ENCODE measurements at places on chromosomes 1 and 21.

DNA sequence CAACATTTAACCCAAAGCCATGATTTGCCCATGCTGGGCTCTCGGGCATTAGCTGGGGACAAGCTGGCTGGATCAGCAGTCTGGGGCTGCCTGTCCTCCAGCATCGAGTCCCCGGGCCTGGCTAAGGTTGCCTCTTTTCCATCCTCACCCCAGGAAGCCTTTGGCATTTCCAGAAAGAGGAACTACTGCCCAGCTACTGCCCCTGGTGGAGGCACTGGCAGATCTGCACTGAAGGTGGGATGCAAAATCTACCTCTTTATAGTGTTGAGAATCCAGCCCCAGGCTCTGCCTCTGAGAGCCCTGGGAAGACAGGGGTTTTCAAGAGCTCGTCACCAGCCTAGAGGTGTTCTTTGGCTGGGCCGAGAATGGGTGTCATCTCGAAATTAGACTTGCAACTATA is 635.9 kb downstream of the MATN1 start:
- DNase-seq, result no peak

DNA sequence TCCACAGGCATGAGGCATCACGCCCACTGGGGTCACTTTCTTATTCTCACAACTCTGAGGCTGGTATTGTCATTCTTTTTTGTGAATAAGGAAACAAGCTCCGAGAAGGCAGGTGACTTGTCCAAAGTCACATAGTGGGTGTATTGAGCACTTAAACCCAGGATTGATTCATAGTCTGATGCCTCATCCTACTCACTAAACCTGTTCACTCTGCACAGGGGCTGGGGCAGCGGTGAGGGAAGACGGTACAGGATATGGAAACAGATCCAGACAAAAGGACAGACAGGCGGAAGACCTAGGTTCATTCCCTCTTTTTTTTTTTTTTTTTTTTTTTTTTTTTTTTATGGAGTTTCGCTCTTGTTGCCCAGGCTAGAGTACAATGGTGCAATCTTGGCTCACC is 56.6 kb downstream of the NKAIN1 start:
- DNase-seq, result no peak

- DNase-seq, result no peak
Observed at GRCh38 chr1:104765085-104765484, 1015.4 kb downstream of the AMY1C start.

DNA sequence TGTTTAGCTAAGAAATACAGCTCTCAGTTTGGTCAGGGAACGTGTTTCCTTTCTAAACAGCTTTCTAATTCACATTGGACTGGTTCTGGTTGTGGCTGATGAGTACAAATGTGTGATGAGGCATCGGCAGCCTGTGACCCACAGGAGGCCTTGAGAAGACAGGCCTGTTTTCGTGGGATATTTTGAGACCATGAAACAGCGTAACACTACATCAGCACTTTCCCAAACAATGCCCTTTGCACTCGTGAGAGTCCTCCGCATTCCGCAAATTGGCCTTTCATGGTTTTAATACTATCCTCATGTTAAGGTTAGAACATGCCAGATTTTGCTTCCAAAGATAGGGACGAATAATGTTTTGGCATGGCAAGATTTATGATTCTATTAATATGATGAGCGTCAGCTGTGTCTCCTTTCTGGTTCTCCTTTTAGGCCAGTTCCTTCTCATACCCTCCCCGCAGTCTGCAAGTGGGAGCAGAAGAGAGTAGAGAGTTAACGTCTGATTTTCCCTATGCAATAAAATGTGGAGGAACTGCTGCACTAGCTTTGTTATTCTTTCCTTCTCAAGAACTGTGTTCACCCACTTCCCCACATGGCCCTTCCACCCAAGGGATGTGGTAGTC is 84.3 kb upstream of the L1TD1 start:
- DNase-seq, result no peak

GRCh38 chr1:116711263-116711840 is 42.9 kb upstream of the CD2 start:
- DNase-seq, result no peak

DNA sequence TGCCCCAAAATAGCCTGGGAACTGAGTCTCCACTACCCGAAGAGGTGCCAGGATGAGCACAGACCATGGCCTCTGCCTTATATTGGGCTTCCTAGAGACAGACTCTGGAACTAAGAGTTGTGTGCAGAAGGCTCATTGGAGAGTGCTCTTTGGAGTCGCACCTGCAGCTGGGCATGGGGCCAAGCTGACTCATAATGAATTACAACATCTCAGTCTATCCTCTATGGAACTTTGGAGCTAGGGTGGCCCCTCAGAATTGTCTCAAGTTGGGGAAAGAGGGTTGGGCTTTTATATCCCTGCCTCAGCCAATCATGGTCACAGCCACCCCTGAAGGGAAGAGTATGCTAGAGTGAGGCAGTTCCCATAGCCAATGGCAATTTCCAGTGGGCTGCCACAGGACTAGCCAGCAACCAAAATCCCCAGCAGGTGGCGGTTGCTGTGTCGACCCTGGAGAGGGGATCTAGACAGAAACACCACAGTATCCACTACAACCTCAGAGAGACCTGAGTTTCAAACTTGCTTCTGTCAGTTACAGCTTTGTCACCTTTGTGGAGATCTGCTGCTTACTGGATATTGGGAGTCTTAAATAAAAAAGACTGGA is 93.8 kb downstream of the DMRTA2 start:
- DNase-seq, result no peak

GRCh38 chr1:30226648-30227047 is 496.7 kb downstream of the MATN1 start:
- DNase-seq, result no peak

- no peak for DNase-seq
Observed at GRCh38 chr1:65165269-65165993, 17.4 kb downstream of the AK4 start.

- no peak for DNase-seq
Observed at GRCh38 chr1:168470901-168471431, 72.8 kb downstream of the XCL2 start.

DNA sequence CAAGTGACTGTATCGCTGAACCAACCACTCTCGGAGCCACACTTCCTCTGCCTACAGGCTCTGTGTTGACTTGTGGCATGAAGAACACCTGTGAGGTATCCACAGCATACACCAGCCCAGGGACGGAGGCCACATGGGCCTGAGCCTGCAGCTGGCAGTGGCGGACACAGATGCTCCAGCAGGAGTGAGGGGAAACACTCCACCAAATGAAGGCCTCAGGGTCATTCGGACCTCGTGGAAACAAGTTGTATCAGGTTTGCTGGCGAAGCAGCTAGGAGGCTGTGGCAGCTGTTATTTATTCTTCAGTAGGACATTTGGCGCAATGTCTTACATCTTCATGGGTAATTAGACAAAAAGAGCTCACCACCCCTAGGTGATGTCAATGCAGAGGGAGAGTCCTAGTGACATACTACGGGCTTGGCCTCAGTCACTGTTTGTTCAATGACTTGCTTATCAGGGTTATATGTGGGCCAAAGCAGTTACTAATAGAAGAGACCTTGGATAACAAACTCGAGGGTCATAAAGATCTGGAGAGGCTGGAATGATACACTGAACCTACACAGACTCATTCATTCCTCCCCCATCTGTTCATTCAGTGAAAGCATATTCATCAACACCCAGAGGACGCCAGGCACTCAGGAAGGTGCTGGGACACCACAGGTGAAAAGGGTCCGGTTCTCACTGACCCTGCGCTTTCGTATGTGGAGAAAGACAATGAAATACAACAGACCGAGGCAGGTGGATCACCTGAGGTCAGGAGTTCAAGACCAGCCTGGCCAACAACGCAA is 11.6 kb upstream of the ETS2 start:
- DNase-seq, result no peak

- no peak for DNase-seq
Observed at GRCh38 chr1:145936247-145936646, 9.0 kb upstream of the RBM8A start.

- no peak for DNase-seq
Observed at GRCh38 chr1:886760-887159, 37.0 kb upstream of the SAMD11 start.

- DNase-seq, result no peak
Observed at GRCh38 chr1:35748326-35748725, 21.5 kb downstream of the CLSPN start.

All from lung microvascular endothelial cell (primary cell).